HT1080 (cell line): ENCODE measurements at places on chromosomes 4 and X.

DNA sequence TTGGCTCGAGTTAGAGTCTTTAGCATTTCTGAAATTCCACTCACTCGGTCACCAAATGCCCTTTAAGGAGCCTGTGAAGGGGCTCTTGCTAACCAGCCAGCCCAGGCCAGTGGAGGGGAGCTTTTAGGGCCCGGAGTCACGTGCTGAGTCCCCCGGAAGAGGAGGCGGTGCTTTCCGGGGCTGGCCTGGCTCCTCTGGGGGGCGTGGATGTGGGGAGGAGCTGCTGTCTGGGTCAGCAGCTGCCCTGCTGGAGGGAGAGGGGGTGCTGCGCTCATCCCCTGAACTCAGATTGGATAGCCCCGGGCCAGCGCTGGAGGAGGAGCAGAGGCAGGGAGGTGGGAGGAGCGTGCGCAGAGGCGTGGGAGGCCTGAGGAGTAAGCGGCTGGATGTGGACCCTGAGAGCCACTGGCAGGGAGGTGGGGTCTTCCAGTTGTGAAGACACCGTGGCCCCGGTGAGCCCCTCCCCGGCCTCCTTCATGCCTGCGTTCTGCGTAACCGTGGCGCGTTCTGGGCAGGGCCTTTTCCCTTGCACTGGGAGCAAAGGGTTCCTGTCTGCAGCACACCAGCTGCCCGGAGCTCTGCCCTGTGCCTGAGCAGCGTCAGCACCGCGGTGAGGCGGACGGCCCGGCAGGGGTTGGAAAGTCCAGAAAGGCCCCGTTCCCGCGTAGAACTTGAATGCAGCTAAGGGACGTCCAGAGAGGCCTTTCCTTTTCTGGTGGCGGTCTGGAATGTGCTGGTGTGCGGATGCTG is 19.7 kb downstream of the MAEA start:
- no peak for DNase-seq

- DNase-seq, result no peak
Observed at GRCh38 chr4:2572866-2573265, 36.4 kb downstream of the FAM193A start.

DNA sequence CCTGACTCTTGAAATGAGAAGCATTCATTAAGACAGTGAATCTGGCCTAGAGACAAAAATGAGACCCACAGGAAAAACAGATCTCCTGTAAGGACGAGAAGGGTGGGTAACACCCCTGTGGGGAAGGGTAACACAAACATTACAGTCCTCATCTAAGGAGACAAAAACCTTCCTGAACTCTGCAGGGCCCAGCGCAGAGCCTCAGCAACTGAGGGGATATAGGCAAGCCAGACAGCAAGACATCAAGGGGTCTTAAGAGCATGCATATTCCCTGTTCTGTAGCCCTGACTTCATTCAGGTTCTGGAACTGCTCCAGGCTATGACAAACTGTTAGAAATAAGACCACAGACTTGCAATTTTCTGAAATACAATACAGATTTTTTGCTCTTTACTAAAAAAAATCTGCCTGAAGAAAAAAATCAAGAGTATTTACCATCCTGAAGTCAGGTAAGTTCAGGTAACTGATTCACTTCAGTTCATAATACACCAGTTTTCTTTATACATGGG is 15.5 kb downstream of the COX18 start:
- no peak for DNase-seq

DNA sequence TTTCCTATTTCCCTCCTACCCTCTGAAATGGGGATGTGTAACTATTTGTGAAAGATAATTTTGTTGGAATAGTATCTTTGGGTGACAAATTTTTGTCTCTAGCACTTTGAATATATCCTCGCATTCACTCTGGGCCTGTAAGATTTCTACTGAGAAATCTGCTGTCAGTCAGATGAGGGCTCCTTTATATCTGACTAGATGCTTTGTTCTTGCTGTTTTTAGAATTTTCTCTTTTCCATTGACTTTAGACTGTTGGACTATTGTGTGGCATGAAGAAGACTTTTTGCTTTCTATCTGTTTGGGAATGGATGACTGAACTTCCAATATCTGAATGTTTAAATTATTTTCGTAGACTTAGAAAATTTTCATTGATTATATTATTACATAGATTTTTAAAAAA is 54.2 kb upstream of the GRID2 start:
- no peak for DNase-seq

DNA sequence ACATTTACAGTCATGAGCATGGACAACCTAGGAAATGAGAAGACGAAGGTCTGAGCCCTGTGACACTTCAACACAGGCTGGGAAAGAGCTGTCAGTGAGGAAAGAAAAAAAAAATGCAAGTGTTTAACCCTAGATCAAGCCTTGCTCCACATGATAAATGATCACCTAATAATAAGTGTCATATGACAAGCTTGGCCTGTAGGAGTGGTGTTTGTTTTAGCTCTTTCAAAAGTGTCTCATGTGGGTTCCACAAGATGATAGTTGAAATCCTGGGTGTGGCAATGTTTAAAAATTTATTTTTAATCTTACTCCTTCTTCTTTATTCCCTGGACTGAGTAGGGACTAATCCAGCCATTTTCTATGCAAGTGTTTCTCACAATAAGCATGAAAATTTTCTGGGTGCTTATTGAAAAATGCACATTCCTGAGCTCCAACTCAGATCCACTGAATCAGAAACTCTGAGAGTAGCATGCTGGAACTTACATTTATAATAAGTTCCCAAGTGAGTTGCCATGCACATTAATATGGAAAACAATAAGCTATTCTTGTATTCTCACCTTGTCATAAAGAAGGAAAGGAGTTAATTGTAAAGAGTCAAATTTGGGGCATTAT is 138.3 kb downstream of the AREG start:
- no peak for DNase-seq

- no peak for DNase-seq
Observed at GRCh38 chrX:43527801-43528200, 128.3 kb upstream of the MAOA start.

- no peak for DNase-seq
Observed at GRCh38 chr4:141130947-141131605, 2.2 kb downstream of the RNF150 start.

- DNase-seq, result no peak
Observed at GRCh38 chrX:47093248-47093647, 15.0 kb downstream of the RGN start.
